ENCODE measurements at places on chromosomes 5 and 9. TPM values are rescaled to one million over a fixed set of nuclear protein-coding genes. Genes with fewer than 3 reads are reported as not detected.
A peak's percentile ranks its signal among the peaks of the same experiment; 100 is the strongest.

NTNG2 gene
- total RNA-seq = 1.6 TPM

CARTPT gene
- total RNA-seq = not detected

STPG3 gene
- total RNA-seq = 0.99 TPM

MBLAC2 gene
- 6.1 TPM for total RNA-seq

LPAR1 gene
- total RNA-seq = not detected

SPATA6L gene
- not detected for total RNA-seq

ARHGEF39 gene
- total RNA-seq = 10.8 TPM

TXNDC8 gene
- total RNA-seq = not detected

NFIB gene
- not detected for total RNA-seq

SPARC gene
- not detected for total RNA-seq

FOXD4L4 gene
- not detected for total RNA-seq

HSD17B3 gene
- total RNA-seq = not detected

DNA sequence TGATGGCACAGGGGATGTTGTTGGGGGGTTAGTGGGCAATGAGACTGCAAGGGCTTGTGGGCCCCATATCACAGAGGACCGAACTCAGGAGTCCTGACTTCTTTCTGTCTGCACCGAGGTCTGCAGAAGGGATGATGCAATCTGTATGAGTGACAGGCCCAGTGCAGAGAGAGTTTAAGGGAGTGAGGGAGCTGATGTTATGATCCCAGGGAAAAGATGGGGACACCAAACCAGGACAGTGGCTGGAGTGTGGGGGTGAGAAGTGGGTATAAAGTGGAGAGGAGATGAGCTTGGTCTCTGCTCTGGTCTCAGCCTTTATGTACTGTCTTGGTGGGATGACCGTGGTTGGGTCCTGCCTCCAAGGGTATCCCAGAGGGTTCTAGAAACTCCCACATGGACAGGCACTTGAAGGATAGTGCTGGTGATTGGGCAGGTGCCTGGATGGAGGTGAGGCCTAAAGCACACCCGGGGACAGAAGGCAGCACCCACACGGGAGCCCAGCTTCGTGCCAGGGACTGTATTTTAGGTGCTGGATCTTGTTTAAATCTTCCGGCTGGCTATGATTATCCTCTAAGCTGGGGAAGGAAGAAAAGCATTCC, 21.9 kb downstream of the GSN start:
- DNase-seq = no peak

DNA sequence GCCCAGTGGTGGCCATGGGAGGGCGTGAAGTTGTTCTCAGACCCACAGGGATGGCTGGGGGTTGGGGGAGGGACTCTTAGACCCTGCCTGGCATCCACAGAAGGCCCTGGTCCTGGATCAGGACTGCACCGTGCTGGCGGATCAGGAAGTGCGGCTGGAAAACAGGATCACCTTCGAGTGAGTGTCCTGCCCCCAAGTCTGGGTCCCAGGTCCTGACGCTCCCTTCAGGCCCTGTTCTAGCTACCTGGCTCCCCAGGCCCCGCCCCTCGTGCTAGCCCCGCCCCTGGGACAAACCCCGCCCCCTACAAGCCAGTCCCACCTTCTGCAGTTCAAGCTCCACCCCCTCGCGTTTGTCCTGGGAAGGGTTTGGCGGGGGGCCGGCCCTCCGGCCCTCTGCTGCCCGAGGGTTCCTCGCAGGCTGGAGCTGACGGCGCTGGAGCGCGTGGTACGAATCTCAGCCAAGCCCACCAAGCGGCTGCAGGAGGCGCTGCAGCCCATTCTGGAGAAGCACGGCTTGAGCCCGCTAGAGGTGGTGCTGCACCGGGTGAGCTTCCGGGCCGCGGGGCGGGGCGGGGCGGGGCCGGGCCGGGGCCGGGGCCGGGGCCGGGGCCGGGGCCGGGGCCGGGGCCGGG, 12.9 kb downstream of the RGS14 start:
- DNase-seq = peak; percentile 88

DNA sequence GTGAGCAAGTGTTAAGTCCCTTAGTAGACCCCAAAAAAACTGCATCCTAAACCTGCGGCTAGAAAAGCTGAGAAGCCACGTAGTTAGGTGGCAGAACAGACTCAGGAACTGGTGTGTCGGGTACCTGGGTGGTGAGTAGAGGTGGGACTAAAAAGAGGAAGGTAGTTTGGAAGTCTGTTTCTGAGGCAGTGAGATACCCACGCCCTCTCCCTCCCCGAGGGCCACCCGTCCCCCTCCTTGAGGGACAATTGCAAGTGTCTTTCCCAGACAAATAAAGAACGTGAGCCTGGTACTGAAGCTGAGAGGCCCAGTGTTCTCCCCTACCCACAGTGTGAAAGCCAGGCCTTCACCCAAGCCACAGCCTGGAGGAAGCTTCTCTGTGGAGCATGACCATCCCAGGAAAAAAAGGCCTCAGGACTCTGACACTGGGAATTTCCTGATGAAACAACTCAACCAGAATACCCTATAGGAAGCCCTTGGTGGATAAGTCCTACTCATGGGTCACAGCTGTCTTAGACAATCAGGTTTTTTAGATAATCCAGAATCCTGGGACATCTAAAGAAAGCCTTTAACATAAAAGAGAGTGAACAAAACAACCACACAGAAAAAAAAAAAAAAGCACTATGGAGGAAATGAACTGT, 7.0 kb upstream of the CD74 start:
- DNase-seq = no peak

GRCh38 chr9:86638109-86638508, 283.9 kb upstream of the TUT7 start:
- DNase-seq = no peak

GRCh38 chr9:101705135-101705661, 33.2 kb downstream of the GRIN3A start:
- DNase-seq = peak; percentile 66

GRCh38 chr9:121807823-121808278, 156.4 kb downstream of the DAB2IP start:
- no peak for DNase-seq

GRCh38 chr9:89427621-89428221, 70.2 kb downstream of the SEMA4D start:
- DNase-seq = peak; percentile 83

DNA sequence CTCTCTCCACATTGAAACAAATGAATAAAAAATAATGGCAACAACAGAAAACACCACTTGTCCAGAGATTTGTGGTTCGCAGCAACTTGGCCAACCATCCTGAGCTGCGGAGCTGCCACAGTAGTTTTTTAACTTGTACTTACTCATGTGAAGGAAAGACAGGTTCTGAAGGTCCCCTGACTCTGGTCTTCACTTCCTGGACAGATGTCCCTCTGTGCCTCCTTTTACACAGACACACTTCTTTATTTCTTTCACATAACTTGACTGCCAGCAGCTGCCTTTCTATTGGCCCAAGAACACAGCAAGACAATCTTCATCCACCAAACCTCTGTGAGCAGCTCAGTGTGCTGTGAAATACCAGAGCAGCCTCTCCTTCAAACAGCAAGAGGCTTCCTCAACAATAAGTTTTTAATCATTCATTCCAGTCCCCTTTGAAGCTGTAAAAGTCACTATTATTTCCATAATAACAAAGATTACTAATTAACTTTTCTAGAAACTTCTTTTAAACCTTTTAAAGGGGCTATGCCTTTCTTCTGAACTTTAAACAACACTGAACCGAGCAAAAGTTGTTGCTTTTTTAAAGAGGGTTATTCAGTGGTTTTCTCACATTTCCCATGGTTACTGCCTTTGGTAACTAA, 198.7 kb downstream of the NR2F1-AS1 start:
- DNase-seq = no peak

DNA sequence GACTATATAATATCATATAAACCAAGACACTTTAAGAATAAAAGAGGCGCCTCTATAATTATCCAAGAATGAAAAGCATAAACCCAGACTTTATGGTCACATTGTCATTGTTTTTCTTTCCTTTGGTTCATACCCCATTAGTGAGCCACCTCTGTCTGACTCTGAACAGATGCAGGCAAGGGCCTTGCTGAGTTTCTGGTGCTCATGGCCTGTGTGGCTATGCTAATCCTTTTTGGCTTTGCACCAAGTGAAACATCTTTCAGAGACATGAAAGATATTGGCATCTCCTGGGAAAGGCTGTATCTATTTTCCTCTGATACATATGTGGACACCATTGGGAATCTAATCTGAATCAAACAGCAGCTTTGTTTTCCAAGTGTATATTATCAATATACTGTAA, 222.5 kb downstream of the CHSY3 start:
- DNase-seq = no peak

DNA sequence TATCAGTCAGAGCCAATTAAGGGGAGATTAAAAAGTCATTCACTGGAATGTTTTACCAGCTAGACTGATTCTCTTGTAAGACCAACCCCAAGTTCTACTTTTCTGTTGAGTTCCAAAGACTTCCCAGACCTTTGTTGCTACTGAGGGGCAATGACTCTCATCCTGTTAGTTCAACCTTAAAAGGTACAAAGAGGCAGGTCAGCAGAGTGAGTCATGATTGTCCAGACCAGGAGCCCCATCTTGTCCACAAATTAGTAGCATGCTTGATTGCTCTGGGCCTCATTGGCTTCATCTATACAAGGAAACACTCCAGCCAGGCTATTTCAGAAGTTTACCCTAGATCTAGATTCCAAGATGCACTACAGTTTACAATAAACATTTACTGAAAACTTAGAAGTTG, 79.9 kb upstream of the IL7R start:
- peak; percentile 48 for DNase-seq

DNA sequence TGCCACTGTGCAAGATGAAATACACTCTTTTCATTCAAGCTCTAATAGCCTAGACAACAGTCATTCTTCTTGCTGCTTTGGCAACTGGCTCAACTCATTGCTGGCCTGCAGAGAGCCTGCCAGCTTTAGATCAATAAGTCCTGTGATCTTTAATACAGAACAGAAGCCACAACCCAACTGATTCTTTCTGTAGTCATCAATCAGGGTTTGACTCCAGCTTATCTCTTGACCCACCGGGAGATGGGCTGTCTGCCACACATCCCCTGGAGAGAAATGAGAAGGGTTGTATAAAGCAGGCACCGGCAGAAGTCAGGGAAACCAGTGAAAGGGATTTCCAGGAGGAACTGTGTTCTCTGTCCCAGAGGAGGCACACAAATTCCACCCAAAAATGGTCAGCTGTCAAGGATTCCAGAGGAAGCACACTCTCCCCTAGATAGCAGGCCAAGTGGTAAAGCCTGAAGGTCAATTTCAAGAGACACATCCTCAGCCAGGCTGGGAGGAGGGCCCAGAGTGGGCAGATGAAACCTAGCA, 24.5 kb downstream of the LHFPL2 start:
- DNase-seq = no peak

DNA sequence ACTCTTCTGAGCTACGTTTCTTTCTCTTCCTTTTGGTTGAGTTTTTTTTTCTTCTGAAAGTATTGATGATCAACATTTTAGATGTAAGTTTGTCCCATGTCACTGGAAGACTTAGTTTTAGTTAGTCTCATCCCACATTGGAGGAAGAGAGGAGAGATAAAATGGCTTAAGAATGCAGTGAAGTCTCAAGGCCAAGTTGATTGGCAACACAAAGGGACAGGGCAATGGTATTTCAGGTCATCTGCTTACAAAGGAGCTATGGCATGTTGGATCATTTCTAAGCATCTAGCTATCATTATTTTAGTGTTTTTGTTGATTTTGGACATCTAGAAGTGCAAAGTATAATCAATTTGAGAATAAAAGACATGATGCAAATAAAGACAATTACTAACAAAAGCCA, 58.6 kb downstream of the CDKN2A start:
- DNase-seq = no peak

DNA sequence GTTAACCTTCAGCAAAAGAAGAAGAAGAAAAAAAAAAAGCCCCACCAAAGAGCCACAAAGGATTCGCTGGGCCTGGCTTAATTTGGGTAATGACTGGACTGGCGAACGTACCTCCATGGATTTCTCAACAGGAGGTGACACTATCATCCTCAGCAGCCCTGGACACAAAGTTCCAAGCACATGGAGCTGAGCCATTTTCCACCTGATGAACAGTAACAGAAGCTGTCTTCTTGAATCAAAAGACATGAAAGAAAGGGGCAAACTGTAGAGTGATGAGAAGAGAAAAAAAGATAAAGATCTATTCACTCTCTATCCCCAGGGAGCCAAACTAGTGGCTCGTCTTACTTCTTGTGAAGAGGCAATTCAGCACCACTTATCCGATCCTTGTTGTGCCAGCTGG, 150.2 kb upstream of the TRPM3 start:
- no peak for DNase-seq

DNA sequence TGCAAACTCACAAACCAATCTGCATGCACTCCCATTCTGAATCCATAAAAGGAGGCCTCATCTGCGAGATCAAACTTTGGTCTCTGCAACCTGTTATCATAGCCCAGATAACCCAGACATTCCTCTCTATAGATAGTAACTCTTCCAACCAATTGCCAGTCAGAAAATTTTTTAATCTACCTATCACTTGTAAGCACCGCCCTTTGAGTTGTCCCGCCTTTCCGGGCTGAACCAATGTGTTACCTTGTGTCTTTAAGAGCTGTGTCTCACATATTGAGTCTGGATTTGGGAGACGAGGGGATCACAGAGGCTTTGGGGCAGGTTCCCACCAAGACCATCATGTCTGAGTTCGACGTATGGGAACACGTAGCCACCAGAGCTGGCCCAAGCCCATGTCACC, 91.1 kb upstream of the PPP1R26 start:
- DNase-seq = no peak

GRCh38 chr9:76943054-76943453, 37.1 kb upstream of the PRUNE2 start:
- no peak for DNase-seq

- no peak for DNase-seq
Observed at GRCh38 chr5:101364469-101364868, 461.4 kb upstream of the ST8SIA4 start.

- no peak for DNase-seq
Observed at GRCh38 chr5:80114860-80115259, 79.7 kb downstream of the THBS4 start.

- DNase-seq = no peak
Observed at GRCh38 chr5:58746321-58746720, 163.4 kb downstream of the RAB3C start.

- peak; percentile 43 for DNase-seq
Observed at GRCh38 chr9:126347911-126348760, 21.5 kb downstream of the MVB12B start.

DNA sequence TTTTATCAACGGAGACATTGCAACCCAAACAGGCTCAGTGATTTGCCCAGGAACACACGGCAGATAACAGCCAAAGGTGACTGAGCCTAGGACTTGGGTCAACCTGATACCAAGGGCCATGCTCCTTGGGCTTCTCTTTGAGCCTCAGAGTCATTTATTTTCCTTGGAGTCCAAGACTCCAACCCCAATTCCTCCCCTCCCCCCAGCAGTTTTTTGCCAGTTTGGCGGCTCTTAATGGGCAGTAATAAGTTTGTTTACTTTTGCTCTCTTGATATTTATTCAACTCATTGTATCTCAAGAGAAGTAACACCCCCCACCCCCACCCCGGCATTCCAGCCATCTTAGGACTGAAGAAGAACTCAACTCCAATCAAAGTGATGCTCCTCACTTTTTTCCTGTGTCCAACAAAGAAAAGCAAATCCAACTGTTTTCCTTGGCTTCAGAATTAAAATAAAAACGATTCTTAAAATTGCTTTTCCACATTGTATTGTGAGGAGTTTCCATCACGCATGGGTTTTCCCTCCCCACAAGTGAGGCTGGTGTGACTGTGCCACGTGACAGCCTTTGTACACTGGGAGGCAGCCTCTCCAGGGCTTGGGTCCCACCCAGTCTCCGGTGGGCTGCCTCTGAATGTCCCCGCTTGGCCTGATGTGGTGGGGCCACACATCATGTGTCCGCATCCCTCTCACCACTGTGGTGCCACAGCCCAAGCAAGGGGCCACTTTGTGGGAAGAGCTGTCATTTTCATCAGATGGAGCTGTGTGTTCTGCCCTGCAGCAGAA, 9.1 kb downstream of the ANGPTL2 start:
- no peak for DNase-seq

- no peak for DNase-seq
Observed at GRCh38 chr5:307794-308579, 13.5 kb upstream of the AHRR start.

All from activated CD4-positive, alpha-beta T cell treated with anti-CD3 and anti-CD28 coated beads, Interleukin-2, amount 10 ng/mL, durations not matched to agents 24 days and 14 days (primary cell).